ENCODE measurements at places on chromosomes 1 and 21.

DNA sequence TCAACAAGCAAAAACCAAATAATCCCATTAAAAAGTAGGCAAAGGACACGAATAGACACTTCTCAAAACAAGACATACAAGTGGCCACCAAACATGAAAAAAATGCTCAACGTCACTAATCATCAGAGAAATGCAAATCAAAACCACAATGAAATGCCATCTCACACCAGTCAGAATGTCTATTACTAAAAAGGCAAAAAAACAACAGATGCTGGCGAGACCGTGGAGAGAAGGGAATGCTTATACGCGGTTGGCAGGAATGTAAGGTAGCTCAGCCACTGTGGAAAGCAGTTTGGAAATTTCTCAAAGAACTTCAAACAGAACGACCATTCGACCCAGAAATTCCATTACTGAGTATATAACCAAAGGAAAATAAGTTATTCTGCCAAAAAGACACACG lies 145.1 kb upstream of the EDN2 start:
- DNase-seq, result no peak

DNA sequence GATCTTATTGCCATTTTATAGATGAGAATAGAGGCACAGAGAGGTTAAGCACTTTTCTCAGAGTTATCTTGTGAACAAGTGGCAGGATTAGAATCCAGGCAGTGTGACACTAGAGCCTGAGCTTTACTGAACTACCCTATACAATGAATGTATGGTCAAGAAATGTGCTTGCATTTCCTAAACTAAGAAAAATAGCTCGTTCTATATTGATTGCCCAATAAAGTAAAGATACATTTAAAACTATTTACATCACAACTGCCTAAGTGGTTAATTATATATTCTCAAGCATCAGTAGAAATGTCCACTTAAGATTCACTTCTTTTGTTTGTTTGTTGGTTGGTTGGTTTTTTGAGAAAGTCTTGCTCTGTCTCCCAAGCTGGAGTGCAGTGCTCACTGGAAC lies 91.6 kb downstream of the ZFYVE9 start:
- DNase-seq, result no peak

DNA sequence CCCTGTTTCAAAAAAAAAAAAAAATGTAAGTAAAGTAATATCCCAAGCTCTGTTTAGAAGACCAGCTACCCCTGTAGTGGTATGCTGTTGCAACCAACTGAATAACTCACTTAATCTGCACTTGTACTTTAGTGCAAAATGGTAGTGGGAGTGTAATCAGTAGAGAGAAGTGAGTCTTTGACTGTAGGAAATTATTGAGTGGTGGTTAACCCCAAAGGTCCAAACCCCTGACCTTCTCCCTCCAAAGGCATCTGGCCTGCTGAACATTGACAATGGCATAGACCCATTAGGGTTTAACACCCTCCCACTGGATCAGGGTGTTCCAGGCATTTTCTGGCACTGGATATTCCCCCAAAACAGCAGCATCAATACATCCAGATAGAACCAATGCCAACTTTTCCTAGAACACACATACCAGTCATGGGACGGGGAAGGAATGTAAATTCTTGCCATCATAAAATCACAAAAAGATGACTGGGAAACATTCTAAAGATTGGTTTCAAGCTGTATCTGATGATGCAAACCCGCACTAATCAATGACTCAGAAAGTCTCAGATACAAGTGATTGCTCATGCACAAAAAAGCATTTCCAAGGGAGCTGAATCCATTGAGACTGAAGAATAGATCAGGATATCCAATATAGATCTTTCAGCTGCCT lies 110.3 kb downstream of the MRPL39 start:
- DNase-seq, result no peak

GRCh38 chr1:41639332-41639936 lies 155.0 kb upstream of the EDN2 start:
- no peak for DNase-seq

- no peak for DNase-seq
Measured at GRCh38 chr1:244231193-244231571, 180.1 kb downstream of the ZBTB18 start.

DNA sequence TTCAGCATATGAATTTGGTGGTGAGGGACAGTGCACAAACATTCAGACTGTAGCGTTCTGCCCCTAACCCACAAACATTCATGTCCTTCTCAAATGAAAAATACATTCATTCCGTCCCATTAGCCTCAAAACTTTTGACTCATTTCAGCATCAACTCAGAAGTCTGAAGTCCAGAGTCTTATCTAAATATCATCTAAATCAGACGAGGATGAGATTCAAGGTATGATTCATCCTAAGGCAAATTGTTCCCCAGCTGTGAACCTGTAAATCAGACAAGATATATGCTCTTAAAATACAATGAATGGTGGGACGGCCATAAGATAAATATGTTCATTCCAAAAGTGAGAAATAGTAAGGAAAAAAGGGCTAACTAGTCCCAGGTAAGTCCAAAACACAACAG lies 1195.6 kb upstream of the ADGRL4 start:
- DNase-seq, result no peak
